ENCODE measurements at places on chromosomes 12 and 14. TPM values are rescaled to one million over a fixed set of nuclear protein-coding genes. Genes with fewer than 3 reads are reported as not detected.
A peak's percentile ranks its signal among the peaks of the same experiment; 100 is the strongest.

GRCh38 chr12:46082490-46083200, 92.3 kb upstream of the SCAF11 start:
- H3K27ac ChIP-seq, result no peak overlapping the region
- H3K27me3 ChIP-seq, result peaks cover 5% of the 10 kb centered on the region
- H3K4me3 ChIP-seq, result no peak overlapping the region
- peaks cover 8% of the 10 kb centered on the region for H3K36me3 ChIP-seq

GRCh38 chr12:55428331-55429243, 2.5 kb downstream of the OR6C76 start:
- H3K27me3 ChIP-seq, result peaks cover 4% of the 10 kb centered on the region
- H3K4me1 ChIP-seq, result no peaks in the 10 kb centered on the region
- H3K4me3 ChIP-seq, result no peak overlapping the region
- no peak for DNase-seq
- no peaks in the 10 kb centered on the region for H3K36me3 ChIP-seq

GRCh38 chr14:100851586-100851916, 25.6 kb downstream of the MEG3 start:
- no peak overlapping the region for H3K27ac ChIP-seq
- no peaks in the 10 kb centered on the region for H3K4me1 ChIP-seq
- no peaks in the 10 kb centered on the region for H3K27me3 ChIP-seq
- DNase-seq, result no peak
- H3K36me3 ChIP-seq, result no peaks in the 10 kb centered on the region

DNA sequence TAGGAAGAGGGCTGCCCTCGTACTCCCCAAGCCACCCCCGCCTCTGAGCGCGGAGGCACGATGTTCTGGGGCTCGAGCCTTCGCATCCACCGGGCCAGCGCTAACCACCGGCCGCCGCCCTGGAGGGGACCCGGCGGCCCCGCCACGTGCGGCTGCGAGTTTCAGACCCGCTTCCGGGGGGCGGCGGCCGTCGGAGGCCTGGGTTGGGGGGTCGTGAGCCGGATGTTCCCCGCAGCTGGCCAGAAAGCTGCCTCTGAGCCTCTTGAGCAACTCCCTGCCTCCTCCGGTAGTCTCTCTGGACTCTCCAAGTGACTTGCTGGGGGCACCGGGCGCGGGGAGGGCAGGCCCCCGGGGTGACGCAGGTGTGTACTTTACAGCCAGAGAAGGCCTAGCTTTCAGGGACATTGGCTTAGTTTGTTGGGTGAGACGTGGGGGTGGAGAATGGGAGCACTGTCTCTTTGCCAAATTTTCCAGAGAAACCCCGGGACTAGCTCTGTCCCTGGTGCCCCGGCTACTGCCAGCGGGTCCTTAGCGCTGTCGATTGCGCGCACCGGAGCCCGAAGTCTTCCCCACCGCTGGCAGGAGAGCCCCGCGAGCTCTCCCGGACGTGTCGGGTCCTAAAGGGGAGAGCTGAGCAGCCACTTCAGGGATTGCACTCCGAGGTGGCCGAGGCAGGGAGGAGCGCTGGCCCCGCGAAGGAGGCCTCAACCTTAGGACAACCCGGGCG, 15.6 kb downstream of the OTX2 start:
- no peak overlapping the region for H3K27ac ChIP-seq
- H3K4me3 ChIP-seq, result no peak overlapping the region
- DNase-seq, result no peak
- H3K36me3 ChIP-seq, result peaks cover 4% of the 10 kb centered on the region
- H3K27me3 ChIP-seq, result peaks cover 39% of the 10 kb centered on the region

GRCh38 chr14:88327497-88327896, 4.4 kb upstream of the KCNK10 start:
- peaks cover 17% of the 10 kb centered on the region for H3K27me3 ChIP-seq
- H3K36me3 ChIP-seq, result no peaks in the 10 kb centered on the region
- no peaks in the 10 kb centered on the region for H3K4me1 ChIP-seq

DNA sequence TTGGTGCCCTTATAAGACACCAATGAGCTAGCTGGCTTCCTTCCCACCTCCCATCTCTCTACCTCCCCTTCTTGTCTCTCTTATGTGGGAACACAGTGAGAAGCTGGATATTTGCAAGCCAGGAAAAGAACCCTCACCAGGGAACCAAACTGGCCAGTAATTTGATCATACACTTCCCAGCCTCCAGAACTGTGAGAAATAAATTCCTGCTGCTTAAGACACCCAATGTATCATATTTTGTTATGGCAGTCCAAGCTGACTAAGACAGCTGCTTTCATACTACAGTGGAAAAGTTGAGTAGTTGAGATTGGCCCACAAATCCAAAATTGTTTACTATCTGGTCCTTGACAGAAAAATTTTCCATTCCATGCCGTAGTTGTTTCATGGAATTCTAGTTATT, 269.0 kb downstream of the KCNH5 start:
- H3K27me3 ChIP-seq, result no peaks in the 10 kb centered on the region
- no peaks in the 10 kb centered on the region for H3K36me3 ChIP-seq
- no peaks in the 10 kb centered on the region for H3K4me1 ChIP-seq

GRCh38 chr12:109151457-109151856, 35.1 kb downstream of the ACACB start:
- no peak overlapping the region for H3K27ac ChIP-seq
- peaks cover 16% of the 10 kb centered on the region for H3K4me1 ChIP-seq
- DNase-seq, result no peak
- no peaks in the 10 kb centered on the region for H3K27me3 ChIP-seq
- H3K36me3 ChIP-seq, result no peaks in the 10 kb centered on the region

GRCh38 chr12:8078398-8078797, 3.7 kb upstream of the NECAP1 start:
- H3K27ac ChIP-seq, result no peak overlapping the region
- H3K4me1 ChIP-seq, result peaks cover 33% of the 10 kb centered on the region
- peaks cover 10% of the 10 kb centered on the region for H3K27me3 ChIP-seq
- no peaks in the 10 kb centered on the region for H3K36me3 ChIP-seq

GRCh38 chr12:59182658-59183455, 262.6 kb upstream of the LRIG3 start:
- no peak overlapping the region for H3K27ac ChIP-seq
- no peak overlapping the region for H3K4me3 ChIP-seq
- no peaks in the 10 kb centered on the region for H3K4me1 ChIP-seq
- H3K27me3 ChIP-seq, result no peaks in the 10 kb centered on the region
- DNase-seq, result no peak

DNA sequence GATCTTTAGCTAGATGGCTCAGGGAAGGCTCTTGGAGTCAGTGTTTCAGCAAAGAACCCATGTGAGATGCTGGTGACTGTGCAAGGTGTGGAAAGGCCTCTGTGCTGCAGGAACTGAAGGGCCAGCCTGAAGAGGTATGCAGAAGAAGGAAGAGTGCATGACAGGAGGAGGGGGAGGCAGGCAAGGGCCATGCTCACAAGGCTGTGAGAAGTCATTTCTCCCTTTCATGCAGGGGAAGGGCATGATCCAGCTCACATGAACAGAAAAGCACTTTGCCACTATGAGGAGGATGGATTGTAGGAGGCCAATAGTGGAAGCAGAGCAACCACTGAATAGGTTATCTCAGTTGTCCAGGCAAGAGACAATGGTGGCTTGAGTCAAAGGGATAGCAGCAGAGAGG, 83.7 kb downstream of the SSPN start:
- H3K4me1 ChIP-seq, result peaks cover 7% of the 10 kb centered on the region
- no peaks in the 10 kb centered on the region for H3K36me3 ChIP-seq
- H3K27ac ChIP-seq, result no peak overlapping the region
- H3K27me3 ChIP-seq, result no peaks in the 10 kb centered on the region
- no peak for DNase-seq
- H3K4me3 ChIP-seq, result no peak overlapping the region

GRCh38 chr14:73264080-73264884, 27.0 kb downstream of the PAPLN start:
- DNase-seq, result no peak
- no peaks in the 10 kb centered on the region for H3K36me3 ChIP-seq
- H3K4me1 ChIP-seq, result peaks cover 7% of the 10 kb centered on the region
- no peak overlapping the region for H3K27ac ChIP-seq
- no peak overlapping the region for H3K4me3 ChIP-seq

GRCh38 chr14:22976620-22977433, 5.5 kb downstream of the AJUBA start:
- H3K27me3 ChIP-seq, result peaks cover 5% of the 10 kb centered on the region
- H3K4me1 ChIP-seq, result peaks cover 5% of the 10 kb centered on the region
- DNase-seq, result no peak
- no peaks in the 10 kb centered on the region for H3K36me3 ChIP-seq

DNA sequence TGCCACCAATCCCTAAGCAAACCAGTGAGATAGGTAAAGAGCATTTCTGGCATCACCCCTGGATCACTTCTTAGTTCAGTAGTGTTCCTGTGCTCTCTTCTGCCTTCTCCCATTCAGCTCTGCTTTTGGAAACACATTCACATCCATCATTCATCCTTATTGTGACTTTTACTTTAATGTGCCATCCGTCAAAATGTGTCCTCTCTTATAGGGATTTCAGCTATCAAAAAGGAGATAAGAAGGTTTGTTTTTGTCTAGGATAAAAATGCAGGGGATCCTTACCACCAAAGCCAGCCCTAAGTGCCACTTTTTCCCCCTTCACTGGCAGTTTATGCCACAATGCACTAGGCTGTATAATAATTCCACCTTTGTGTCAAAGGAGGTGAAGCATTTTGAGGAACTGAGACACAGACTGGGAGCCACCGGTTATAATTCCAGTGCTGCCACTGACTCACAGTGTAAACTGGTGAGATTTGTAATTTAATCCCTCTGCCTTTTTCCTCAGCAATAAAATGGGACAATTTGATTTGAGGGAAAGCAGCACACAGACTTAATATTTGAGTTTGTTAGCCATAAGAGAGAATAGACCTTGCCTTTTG, 158.6 kb downstream of the PAX9 start:
- no peaks in the 10 kb centered on the region for H3K4me1 ChIP-seq
- H3K4me3 ChIP-seq, result no peak overlapping the region
- H3K36me3 ChIP-seq, result no peaks in the 10 kb centered on the region
- H3K27ac ChIP-seq, result no peak overlapping the region

GRCh38 chr12:132873724-132874123, 13.7 kb downstream of the CHFR start:
- no peak overlapping the region for H3K4me3 ChIP-seq
- H3K27me3 ChIP-seq, result no peaks in the 10 kb centered on the region
- peaks cover 12% of the 10 kb centered on the region for H3K36me3 ChIP-seq
- no peak for DNase-seq
- H3K27ac ChIP-seq, result no peak overlapping the region
- H3K4me1 ChIP-seq, result peaks cover 3% of the 10 kb centered on the region

DNA sequence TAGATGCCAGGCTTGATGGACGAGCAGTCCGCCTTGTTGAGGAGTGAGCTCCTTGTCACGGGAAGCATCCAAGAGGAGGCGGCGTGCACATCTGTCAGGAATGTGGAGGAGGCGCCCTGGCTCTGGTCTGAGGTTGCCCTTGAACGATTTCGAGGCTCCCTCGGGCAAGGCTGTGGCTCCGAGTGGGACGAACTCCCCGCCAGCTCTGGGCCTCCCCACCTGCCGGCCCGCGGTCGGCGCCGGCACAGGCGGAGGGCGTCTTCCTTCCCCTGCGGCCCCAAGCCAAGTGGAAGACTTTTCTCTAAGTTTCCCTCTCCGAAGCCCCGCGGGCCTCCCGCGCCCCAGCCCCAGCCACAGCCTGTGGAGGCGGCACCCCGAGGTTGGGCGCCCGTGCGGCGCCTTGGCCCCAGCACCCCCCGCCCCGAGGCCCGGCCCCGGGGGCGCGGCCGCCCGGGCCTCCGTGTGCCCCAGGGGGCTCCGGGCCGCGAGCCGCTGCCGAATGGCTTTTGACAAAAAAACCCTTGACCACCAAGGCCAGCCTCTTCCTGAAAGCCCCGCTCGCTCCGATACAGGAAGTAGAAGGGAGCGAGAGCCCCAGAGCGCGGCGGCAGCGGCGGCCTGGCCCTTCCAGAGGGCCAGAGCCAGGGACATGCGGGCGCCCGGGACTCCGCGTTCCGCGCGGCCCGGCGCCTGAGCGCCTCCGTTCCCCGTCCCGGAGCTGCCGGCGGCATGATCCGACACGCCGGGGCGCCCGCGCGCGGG, at the start of gene RIN3:
Gene RIN3 (plus strand): TSS at position 578 of the 762 bp plus-strand sequence. CDS start 152 bp downstream, at position 730.
- peak; percentile 77 for DNase-seq
- H3K4me1 ChIP-seq, result peaks cover 46% of the 10 kb centered on the region
- H3K27me3 ChIP-seq, result peaks cover 7% of the 10 kb centered on the region
- peaks cover 4% of the 10 kb centered on the region for H3K36me3 ChIP-seq

GRCh38 chr12:47400266-47400665, 305.6 kb downstream of the RPAP3 start:
- H3K4me3 ChIP-seq, result no peak overlapping the region
- H3K36me3 ChIP-seq, result peaks cover 10% of the 10 kb centered on the region
- no peak overlapping the region for H3K27ac ChIP-seq
- no peak for DNase-seq
- H3K27me3 ChIP-seq, result peaks cover 9% of the 10 kb centered on the region

DNA sequence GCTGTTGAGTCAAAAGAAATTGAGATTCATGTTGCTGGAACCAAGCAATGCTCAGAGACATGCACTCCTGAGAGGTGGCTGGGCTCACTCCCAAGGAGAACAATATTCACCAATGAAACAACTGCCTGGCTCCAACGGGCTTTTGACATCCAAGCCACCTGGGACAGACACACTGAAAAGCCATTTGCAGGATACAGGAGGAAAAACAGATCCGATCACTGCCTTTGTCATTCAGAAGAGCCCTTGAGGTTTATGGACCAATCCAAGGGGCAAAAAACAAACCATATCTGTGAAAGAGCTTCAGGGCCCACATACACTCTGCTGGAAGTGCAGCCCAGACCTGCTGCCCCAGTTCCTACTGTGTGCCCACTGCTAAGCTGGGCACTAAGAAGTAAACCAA, 277.5 kb downstream of the NUAK1 start:
- H3K36me3 ChIP-seq, result no peaks in the 10 kb centered on the region
- no peaks in the 10 kb centered on the region for H3K4me1 ChIP-seq
- no peak overlapping the region for H3K4me3 ChIP-seq
- H3K27me3 ChIP-seq, result peaks cover 7% of the 10 kb centered on the region
- DNase-seq, result no peak

DNA sequence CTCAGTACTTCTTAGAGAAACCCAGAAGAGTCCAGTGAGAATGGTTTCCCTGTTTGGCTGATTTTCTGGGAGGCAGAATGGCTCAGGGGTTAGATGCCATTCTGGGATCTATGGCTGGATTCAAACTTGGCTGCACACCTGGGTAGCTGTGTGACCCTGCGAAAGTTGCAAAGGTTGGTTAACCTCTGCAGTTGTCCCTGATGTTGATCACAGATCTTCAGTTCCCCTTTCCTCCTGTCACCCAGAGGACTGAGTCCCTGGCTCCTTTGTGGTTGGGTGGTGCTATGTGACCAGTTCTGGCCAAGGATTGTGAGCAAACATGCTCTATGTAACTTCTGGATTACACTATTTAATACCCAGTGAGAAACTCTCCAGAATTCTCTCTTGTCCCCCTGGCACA, 418.0 kb downstream of the RGS6 start:
- H3K27me3 ChIP-seq, result no peaks in the 10 kb centered on the region
- no peaks in the 10 kb centered on the region for H3K4me1 ChIP-seq
- no peak for DNase-seq

Gene TSPAN19
- polyA plus RNA-seq, result not detected

Gene ARHGAP9
- 294 TPM for polyA plus RNA-seq

Gene PZP
- polyA plus RNA-seq, result 0.22 TPM

Gene SLC6A15
- not detected for polyA plus RNA-seq

Gene KRT79
- not detected for polyA plus RNA-seq

Gene GARIN6
- not detected for polyA plus RNA-seq

Gene AACS
- 11.9 TPM for polyA plus RNA-seq

Gene IQSEC3
- polyA plus RNA-seq, result not detected
